T-helper 2 cell treated with Interferon-gamma antibody and Interleukin-4, amounts not matched to agents 5 μg/mL and 100 μg/mL, for 36 hours (primary cell): ENCODE measurements at places on chromosomes 6 and 20.

GRCh38 chr6:21931641-21932335, 338.2 kb downstream of the SOX4 start:
- no peak for DNase-seq

DNA sequence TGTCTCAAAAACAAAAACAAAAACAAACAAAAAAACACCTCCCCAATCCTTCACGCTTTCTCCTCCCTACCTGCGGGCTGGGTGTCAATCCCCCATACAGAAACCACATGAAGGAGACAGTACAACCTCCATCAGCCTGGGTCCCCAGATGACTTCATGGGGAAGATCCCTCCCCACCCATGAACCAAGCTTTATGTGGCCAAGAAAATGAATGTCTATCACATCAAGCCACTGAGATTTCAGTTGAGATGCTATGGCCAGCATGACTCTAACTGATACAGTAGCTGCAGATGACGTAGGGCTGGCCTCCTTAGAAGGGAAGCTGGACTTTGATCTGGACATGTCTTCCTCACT, 21.2 kb upstream of the BNIP5 start:
- peak; percentile 36 for DNase-seq

DNA sequence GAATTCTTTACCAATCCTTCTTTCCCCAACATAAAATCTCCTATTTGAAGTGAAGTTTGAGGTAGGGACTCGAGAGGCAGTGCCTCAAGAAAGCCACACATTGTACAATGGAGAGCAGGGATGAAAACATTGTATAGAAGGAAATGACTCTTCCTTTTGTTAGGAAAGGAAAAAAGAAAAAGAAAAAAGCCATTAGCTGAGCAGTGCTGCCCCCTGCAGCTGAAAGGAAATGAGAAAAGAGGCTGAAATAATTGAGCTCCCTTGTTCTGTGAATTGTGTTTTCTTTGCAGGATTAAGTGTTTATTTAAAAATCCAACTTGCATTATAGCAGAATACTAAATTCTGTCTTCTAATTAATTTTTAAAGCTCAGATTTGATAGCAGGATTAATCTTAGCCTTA, 162.9 kb upstream of the SASH1 start:
- DNase-seq = no peak

- peak; percentile 27 for DNase-seq
These were observed 25.8 kb downstream of the LY86 start for GRCh38 chr6:6614096-6614982.

DNA sequence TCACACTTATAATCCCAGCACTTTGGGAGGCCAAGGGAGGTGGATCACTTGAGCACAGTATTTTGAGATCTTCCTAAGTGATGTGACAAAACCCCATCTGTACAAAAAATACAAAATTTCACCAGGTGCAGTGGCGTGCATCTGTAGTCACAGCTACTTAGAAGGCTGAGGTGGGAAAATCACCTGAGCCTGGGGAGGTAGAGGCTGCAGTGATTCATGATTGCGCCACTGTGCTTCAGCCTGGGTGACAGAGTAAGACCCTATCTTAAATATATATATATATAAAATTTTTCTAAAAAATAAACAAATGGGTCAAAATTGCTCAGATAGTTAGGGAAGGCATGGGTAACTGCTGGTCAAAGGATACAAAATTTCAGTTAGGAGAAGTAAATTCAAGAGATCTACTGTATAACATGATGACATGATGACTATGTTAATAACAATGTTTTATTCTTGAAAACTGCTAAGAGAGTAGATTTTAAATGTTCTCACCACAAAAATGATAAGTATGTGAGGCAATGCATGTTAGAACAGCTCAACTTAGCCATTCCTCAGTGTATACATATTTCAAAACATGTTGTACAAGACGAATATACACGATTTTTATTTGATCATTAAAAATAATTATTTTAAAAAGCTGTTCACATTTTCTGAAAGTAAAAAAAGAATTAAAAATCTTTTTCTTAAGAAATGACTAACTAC, 24.4 kb downstream of the TBC1D32 start:
- no peak for DNase-seq

DNA sequence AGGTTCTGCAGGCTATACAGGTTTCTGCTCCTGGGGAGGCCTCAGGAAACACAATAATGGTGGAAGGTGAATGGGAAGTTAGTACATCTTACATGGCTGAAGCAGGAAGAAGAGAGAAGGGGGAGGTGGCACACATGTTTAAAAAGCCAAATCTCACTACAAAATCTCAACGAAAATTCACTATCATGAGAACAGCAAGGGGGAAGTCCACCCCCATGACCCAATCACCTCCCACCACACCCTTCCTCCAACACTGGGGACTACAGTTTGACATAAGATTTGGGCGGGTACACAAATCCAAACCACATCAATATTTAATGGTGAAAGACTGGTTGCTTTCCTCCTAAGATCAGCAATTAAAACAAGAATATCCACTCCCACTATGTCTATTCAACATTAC, 13.8 kb upstream of the POLR1H start:
- no peak for DNase-seq

DNA sequence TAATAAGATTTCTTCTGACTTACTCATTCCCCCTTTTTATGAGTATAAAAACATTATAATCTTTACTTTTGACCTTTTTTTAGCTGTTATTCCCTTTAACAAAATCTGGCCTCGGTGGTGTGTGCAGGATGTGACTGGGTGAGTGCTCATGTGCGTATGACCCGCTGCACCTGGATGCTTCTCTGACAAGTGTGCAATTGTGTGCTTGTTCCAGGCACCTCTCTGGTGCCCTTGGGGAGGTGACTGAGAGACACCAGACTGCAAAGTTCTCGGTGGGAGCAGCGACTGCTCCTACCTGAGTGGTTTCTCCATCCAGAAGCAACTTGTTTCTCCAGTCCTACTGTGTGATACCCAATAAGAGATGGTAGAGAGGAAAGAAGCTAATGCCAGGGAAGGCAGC, 65.0 kb downstream of the ISM1 start:
- DNase-seq = no peak

DNA sequence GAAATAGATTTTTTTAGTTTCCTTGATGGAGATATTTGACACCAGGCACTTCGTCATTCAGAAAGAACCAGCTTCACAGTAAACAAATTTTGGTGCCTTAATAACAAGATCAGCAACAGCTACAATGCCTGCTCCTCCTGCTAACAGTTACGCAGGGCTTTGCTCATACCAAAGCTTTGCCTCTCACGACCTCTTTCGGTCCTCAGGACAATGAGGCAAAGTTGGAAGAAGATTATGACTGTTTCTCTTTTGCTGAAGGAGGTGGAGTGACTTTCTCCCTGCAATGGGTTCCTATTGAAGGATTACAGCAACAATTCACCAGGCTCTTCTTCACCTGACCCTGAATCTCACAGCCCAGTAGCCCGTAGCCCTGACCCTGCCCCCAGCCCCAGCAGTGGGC, 440.1 kb downstream of the PREX1 start:
- DNase-seq = no peak
